Caki2 (cell line): ENCODE measurements at places on chromosomes 2 and 18.
A peak's percentile ranks its signal among the peaks of the same experiment; 100 is the strongest.

- no peak for DNase-seq
Observed at GRCh38 chr2:223545406-223545805, 56.8 kb downstream of the SCG2 start.

DNA sequence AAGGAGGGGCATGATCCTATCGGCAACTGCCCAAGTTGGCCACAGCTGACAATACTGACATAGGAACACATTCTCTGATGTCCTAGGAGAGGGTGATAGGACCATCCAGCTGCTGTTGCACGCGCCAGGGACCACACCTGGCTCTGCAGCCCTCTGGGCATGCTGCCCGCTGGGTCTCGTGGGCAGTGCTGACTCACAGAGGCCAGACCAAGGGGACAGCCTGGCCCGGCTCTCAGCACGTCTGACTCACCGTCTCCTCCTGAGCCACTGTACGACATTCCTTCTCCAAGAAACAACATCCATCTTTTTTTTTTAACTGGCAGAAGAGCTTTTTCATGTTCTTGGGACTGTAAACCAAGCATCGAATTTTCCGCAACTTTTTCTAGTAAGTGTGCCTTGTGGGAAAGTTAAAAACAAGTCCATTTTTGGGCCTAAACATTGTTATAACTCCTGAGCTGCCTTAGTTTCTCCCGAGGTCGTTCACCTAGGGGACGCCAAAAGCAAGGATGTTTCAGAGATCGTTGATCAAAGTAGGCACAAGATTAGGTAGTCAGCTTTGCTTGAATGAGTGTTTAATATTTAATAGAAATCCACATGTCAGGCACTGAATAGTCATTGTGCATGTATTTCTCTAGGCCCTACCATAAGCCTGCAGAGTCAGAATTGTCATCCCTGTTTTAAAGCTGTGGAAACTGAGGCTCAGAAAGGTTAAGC, 100.3 kb downstream of the TTC32 start:
- DNase-seq, result peak; percentile 99

DNA sequence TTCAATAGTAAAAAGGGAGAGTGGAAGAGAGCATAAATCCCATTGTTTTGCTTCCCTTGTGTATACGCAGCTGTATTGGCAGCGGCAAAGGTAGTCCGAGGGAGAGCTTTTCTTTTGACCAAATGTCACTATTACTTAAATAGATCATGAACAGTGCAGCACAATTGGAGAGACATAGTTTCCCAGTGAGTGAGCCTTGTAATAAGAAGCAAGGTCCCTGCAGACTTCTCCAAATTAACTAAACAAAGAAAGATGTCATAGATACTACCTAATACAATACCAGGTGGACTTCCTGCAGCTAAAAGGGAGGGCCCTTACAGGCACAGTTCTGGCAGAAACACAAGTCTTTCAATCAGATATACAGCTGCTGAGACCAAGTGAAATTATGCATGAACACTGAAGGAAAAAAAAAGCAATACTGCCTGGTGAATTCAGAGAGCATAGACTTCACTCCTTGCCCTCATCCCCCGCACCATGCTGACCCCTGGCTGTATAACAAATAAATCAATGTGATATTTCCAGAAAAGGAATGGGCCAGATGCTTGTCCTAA, 404.7 kb upstream of the CDH2 start:
- no peak for DNase-seq

DNA sequence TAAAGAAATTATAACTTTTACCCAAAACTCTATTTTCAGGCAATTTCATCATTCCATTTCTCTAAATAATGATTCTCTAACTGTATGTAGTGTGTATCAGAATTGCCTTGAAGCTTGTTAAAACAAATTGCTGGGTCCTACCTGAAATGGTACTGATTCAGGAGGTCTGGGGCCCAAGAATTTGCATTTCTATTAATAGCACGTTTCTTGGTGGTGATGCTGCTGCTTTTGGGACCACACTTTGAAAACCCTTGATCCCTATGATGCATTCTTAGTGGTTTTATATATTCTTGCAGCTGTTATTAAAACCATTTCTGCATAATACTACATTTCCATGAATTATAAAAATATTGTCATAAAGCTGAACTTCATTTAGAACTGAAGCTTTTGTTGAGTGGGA, 140.7 kb downstream of the NCK2 start:
- DNase-seq, result no peak

DNA sequence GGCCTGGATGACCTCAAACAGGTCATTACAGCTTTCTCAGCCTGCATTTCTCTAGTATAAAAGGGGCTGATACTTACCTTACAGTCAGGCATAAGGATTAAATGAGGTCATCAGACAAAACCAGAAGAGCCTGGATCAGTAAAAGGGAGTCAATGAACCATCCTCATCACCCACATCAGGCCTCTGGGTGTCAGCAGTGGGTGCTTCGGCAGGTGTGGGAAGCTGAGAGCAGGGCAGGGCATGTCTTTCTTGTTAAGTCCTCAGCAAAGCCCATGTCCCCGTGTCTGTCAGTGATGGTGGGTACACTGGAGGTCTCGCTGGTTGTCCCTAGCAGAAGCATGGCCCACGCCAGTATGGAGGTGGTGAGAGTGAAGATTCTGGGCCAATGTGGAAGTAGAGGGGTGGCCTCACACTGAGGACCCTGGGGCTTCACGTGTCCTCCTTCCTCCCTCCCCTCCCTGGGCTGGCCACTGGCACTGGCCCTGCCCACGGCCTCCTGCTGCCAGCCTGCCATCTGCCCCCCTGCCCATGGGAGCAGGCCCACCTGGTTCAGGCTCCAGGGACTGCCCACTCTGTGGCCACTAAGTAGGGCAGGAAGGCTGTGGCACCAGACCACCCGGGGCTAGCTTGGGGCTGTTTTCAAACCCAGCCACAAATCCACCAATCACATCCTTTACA, 4.4 kb downstream of the ADRA2B start:
- no peak for DNase-seq

DNA sequence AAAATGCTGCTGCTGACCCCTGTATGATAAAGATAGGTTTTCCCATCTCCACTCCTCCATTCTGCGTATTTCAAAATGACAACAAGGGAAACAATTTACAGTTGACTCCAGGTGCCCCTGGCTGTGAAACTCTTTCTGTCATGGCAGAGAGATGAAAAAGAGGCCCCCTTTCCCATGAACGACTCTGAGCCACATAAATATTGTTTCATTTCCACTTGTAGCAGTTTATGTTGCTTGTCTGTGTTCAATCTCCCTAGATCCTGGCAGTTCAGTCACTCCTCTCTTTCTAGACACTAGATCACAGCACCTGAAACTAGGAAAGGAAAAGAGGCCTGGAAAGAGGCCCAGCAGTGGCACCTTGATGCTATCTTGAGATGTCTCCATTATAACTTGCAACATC, 121.0 kb upstream of the ZNF521 start:
- no peak for DNase-seq

DNA sequence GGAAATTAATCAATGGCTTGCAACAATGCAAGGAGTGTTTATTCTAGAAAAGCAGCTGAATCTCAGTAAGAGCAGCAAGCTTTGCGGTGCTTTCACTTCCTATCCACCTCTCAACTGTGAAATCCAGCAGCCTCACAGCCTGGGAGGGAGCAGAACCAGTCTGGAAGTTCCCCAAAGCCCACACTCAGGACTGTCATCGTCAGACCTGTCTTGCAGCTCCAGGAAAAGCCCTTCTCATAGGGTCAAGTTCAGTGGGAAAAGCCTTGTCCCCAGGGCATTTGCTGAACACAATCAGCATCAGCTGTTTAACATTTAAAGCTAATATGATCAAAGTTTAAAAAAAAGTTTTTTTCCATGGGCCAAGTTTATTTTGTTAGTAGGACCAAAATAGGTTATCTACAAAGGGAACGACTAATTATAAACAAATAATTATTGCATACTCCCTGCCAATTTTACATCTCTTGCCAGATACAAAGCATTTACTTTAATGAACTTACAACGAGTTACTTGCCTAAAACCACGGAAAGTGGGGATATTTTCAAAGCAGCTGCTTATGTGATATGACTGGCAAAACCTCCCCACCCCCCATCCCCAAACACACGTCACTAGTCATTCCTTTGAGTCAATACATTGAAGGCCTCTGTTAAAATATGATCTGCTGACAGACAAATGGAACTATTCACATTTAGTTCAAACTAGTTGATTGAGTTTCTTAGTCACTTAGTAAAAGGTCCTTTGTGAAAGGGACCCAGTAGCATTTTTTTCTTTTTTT, 36.8 kb downstream of the PARD6G start:
- no peak for DNase-seq

GRCh38 chr2:132667706-132668105, 2.3 kb downstream of the LYPD1 start:
- no peak for DNase-seq

- DNase-seq, result no peak
Observed at GRCh38 chr2:64980183-64980582, 9.0 kb upstream of the SLC1A4 start.

DNA sequence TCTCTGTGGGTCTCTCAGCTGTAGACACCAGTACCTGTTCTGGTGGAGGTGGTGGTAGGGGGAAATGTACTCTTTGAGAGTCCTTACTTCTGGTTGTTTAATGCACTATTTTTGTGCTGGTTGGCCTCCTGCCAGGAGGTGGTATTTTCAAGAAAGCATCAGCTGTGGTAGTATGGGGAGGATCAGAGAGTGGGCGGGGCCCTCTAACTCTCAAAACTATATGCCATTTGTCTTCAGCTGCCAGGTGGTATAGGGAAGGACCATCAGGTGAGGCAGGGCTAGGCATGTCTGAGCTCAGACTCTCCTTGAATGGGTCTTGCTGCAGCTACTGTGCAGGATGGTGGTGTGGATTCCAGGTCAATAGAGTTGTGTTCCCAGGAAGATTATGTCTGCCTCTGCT, 1100.8 kb downstream of the CNTNAP5 start:
- no peak for DNase-seq

GRCh38 chr2:100245681-100246080, 76.6 kb downstream of the LONRF2 start:
- no peak for DNase-seq

DNA sequence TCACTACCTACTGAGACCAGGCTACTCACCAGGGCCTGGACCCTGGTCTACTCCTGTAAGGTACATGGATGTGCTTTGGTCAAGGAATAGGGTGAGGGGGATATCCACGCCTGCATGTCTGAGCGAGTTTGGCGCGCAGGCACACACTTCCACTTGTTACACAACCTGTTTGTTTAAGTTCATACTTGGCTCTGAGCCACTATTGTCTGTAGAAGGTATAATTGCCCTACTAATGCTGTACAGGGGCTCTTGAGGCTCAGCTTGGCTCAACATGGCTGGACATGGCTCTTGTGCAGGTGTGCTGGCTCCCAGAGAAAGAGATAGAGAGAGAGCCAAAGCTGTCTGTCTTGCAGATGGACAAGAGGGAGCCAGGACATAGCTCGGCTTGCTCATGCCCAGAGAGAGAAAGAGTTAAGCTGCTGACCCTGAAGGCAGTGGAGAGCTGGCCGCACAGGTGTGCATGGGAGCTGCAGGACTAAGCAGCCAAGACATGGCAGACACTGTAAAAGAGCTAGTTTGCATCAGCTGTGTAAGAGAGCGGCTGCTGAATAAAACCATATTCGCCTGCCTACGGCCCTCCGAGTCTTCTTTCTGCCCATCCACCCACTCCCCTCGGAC, 35.2 kb downstream of the NPPC start:
- no peak for DNase-seq

DNA sequence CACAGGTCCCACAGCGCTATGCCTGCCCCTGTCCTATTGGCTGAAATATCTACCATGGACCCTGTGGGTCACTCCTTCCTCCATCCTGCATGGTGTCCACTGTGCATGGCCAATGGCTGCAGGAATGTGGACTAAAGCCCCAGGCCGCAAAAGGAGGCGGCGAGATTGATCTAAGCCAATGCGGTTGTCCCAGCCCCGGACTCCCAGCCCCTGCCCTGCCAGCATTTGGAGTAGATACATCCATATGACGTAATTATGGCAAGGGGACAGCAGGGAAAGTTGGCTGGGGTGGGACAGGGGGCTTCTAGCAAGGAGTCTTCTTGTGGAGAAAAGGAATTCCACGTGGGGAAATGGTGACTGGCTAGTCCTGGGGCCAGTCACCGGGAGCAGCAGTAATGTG, 11.4 kb upstream of the ZNF516 start:
- no peak for DNase-seq

DNA sequence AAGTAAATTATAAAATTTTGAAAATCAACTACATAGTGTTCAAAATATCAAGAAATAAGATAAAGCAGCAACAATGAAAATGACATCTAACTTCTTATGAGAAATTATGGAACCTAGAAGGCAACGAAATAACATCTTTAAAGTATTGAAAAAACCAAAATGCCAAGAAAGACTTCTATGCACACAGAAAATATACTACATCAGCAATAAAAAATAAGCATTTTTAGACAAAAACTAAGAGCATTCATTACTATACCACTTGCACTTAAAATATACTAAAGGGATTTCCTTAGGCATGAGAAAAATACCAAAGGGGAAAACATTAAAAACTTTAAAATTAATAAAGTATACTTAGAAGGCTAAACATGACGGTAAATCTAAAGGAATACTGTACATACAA, 556.3 kb downstream of the NUP35 start:
- DNase-seq, result no peak

DNA sequence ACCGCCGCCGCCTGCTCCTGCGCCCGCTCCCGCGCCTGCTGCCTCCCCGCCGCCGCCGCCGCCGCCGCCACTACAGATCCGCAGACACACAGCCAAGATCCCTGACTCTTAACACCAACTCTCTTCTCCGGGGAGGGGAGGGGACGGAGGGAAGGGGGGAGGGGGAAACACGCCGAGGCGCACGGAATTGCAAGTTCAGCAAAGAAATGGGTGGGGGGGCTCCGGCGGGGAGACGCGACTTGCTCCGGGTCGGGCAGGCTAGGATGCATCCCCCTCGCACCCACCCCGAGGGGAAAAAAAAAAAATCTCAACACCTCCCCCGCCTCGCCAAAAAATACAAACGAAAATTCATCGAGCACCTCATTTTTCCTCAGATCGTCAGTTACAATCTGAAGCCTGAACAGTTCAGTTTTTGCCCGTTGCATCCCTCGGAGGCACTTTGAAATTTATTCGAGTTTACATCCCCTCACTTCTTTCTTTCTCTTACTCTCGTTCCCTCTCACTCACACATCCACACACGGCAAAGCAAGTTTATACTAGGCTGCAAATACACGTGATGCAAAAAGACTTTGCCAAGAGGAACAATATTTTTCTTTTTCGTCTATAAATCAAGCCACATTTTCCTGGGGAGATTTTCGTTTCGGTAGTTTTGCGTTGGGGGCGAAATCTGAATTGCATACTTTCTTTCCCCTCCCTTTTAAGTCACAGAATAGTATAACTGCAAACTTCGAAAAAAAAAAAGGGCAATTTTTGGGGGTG, at the start of gene TCF4:
Gene TCF4 (minus strand): TSS at position 82 of the 759 bp plus-strand sequence. CDS start 1,076 bp downstream, outside the sequence.
- DNase-seq, result peak; percentile 22

GRCh38 chr2:231259104-231259503, 60.7 kb downstream of the ARMC9 start:
- DNase-seq, result no peak

GRCh38 chr2:65128297-65129190, 1.4 kb downstream of the RAB1A start:
- DNase-seq, result peak; percentile 12

GRCh38 chr2:79670198-79670597, 157.3 kb downstream of the CTNNA2 start:
- DNase-seq, result no peak

- no peak for DNase-seq
Observed at GRCh38 chr2:55073000-55073983, 23.0 kb upstream of the RTN4 start.
